T1000 (cell line): ENCODE measurements at places on chromosomes 1 and 21.

DNA sequence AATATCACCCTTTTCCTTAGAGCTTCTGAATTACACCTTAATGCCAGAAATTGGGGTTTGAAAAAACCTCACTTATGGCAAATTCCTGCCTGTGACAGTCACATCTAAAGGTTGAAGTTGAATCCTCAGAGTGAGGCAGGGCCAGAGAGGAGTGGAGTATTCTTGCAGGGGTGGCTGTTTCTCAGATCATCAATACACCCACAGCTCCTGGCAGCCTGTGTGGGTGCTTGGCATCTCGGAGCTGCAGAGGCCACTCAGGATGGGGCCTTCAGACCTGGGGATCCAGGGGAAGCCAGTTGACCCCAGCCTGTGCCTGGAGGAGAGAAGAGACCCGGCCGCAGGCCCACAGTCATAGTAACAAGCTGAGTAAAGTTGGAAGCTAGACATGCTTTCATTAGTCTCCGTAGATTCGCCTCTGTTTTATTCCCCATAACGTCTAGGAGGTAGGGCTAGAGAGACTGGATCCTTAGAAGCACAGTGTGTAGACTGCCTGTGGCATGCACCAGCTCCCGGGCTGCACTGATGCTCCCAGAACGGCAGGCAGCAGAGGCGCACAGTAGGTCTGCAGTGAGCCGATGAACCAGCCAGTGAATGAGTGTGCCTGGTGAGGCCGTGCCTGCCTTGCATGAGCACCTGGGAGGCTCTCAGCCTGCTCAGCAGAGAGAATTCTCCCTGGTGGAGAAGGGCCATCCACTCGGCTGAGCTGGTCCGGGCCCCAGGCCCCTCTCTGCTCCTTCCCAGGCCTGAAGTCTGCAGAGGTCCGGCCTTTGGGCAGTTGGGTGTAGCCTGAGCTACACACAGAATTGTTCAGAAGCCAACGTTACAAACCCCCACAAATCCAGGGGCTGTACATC is 42.9 kb downstream of the TFF3 start:
- DNase-seq = no peak

- DNase-seq = no peak
Measured at GRCh38 chr1:64310760-64311159, 107.3 kb downstream of the UBE2U start.

- DNase-seq = no peak
Measured at GRCh38 chr1:3598522-3599285, 12.6 kb downstream of the MEGF6 start.

GRCh38 chr1:212701910-212702309 is 2.3 kb upstream of the BATF3 start:
- no peak for DNase-seq

- no peak for DNase-seq
Measured at GRCh38 chr1:197143276-197143675, 3.2 kb downstream of the ASPM start.

- DNase-seq = no peak
Measured at GRCh38 chr1:17929224-17929623, 174.1 kb downstream of the ACTL8 start.

- DNase-seq = no peak
Measured at GRCh38 chr1:116819081-116819480, 64.9 kb downstream of the CD2 start.

DNA sequence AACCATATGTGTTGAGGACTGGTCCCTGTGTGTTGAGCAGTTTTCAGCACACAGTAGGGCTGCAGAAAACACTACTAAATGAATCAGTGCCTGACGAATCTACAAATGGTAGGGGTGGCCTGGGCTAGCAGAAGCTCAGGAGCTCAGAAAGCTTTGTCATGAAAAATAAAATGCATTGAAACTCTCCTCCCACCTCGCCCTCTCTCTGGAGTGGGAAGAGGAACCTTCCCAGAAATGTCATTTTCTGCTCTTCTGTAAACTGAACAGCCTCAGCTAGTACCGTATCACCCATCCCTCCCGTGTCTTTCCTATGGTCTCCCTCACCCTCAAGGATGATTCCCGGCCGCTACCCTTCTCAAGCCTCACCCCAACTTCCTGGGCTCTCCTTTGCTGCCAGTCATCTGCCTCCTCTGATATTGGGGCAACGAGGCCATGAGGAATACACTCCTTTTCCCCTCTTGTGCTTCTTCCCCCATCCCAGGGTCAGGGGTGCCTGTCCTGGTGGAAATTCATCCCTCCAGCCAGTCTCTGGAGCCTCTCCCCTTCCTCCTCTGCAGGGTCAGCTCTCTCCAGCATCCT is 734.5 kb downstream of the PTPRU start:
- no peak for DNase-seq

- no peak for DNase-seq
Measured at GRCh38 chr21:32334980-32335531, 36.4 kb downstream of the MRAP start.

DNA sequence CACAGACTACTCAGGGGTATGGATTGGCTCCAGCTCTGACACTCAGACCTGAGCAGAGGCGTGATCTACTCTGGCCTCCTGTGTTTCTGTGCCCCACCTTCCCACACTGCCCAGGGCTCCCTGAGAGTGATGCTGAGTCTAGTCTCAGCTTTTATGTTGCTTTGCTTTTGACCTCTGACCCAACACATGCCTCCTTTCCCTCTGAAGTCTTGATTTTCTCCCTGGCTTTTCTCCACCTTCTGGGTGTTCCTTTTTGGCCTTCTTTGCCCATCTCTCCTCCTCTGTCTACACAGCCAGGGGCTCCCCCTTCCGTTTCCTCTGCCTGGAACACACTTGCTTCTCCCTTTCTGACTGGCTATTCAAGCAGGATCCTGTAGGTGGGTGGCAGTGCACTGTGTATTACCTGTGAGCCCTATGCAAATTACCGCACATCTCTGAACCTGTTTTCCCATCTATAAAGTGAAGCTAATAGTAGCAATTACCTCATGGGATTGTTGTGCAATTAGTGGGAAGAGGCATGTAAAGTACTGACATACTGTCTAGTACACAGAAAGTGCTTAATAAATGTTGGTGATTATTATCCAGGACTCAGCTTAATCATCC is 13.7 kb upstream of the MEX3A start:
- no peak for DNase-seq

DNA sequence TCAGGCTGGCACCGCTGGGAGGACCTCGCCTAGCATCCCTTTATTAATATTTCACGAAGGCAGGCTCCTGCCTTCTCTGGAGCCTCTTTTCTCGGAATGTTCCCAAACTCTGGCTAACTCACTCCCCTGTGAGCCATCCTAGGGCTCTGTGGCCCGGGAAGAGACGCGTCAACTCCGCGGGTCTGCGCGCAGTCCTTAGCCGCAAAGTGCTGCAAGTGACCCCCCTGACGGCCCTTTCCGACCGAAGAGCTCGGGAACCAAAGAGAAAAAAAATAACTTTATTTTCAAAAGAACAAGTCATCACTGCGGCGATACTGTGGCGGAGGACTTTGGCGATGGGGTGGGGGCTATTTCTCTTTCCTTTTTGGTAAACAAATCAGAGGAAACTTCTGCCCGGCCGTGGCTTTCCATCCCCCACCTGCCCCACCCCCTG is 14.6 kb downstream of the NR5A2 start:
- no peak for DNase-seq

- DNase-seq = no peak
Measured at GRCh38 chr1:199226163-199226562, 587.3 kb downstream of the PTPRC start.

- no peak for DNase-seq
Measured at GRCh38 chr1:5142389-5142788, 488.0 kb downstream of the AJAP1 start.

DNA sequence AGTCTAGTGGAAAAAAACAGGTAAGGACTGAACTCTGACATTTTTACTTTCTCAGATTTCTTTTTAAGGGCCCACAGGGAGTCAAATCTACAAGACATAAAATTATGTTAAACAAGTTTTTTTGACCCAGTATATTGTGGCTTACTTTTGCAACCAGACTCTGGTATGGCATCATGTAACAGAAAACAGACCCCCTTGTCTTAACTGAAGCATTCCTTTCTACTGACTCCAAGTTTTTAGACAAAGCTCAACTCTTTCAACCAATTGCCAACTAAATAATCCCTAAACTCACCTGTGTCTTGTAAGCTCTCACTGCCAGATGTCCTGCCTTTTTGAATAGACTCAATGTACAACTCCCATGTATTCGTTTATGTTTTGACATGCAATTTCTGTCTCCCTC is 64.3 kb downstream of the FASLG start:
- no peak for DNase-seq

DNA sequence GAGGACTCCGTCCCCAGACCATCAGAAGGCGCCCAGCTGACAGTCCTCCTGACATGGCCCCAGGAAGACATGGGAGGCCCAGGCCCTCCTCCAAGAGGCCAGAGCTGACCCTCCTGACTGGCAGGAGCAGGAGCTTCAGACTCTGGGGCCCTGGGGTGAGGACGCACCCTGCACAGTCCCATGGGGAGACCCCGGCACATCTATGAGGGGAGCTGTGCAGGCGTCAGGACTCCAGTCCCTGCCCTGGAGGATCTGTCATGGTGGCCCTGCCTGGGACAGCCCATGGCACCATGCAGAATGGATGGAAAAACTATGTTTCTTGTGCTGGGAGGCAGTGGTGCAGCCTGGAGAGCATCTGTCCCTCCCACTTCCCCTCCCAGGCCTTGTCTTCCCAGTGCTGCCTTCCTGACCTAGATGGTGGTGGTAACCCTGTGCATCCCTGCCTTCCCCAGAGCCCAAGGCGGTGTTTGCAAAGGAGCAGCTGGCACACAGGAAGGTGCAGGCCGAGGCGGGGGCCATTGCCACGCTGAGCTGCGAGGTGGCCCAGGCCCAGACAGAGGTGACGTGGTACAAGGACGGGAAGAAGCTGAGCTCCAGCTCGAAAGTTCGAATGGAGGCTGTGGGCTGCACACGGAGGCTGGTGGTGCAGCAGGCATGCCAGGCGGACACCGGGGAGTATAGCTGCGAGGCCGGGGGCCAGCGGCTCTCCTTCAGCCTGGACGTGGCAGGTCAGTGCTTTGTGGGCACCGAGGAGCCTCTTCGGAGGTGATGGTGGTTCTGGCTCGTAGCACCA is 41.9 kb downstream of the OBSCN start:
- no peak for DNase-seq

DNA sequence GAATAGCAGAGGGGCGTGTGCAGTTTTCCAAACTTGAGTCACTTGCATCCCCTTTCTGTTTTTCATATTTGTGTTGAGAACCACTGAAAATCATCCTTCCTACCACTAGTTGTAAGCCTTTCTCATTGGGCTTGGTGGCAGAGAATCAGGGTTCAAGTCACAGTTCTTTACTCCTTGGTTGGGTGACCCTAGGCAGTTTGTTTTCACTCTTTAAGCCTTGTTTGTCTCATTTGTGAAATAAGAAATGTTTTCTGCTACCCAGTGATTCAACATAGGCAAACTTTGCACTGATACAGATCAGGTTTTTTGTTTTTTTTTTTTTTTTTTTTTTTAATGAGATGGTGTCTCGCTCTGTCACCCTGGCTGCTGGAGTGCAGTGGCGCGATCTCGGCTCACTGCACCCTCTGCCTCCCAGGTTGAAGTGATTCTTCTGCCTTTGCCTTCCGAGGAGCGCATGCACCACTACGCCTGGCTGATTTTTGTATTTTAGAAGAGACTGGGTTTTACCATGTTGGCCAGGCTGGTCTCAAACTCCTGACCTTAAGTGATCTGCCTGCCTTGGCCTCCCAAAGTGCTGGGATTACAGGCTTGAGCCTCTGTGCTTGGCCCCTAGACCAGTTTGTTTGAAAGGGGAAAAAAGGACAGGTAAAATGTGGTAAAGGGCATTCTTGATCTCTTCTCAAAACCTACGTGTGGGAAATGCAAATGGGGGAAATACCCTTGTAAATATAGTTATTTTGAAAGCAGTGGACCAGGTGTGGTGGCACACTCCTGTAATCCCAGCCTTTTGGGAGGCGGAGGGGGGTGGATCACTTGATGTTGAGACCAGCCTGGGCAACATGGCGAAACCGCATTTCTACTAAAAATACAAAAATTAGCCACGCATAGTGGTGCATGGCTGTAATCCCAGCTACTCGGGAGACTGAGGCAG is 3.2 kb downstream of the CLIC4 start:
- no peak for DNase-seq

GRCh38 chr21:44766818-44767354 is 34.7 kb downstream of the UBE2G2 start:
- no peak for DNase-seq

DNA sequence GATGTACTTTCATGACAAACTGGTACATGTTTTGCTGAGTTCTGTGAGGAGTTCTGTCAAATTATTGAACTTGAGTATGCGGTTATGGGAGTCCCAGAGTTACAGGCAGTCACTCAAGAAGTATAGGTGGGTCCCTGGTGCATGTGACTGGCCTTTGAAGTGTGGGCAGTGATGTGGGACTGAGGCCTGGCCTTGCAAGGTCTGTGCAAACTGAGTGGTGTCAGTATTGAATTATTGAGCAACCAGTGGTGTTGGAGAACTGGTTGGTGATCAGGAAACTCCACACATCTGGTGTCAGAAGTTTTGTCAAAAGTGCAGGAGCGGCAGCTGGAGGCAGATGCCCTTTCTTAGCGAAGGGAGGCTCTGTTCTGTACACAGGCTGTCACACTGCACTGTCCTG is 5.2 kb downstream of the ZNF678 start:
- no peak for DNase-seq

GRCh38 chr1:206709772-206710459 is 25.2 kb downstream of the MAPKAPK2 start:
- no peak for DNase-seq

DNA sequence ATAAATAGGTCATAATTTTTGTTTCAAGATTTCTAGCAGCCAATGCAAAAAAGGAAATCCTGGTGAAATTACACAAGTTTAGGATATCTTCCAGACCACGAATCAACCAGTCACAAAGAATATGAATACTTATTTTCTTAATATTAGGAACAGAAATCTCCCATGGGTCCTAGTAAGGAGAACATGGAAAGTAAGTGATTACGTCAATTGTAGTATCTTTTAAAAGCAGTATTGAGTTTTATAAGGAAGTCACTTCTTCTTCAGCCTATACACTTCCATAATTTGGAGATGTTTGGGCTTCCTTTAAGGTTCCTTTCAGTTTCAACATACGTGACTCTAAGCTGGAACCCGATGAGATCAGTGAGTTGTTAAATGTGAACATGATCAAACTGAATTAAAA is 534.5 kb downstream of the USP25 start:
- no peak for DNase-seq

- DNase-seq = no peak
Measured at GRCh38 chr1:209585672-209586071, 2.2 kb downstream of the CAMK1G start.

GRCh38 chr21:35593000-35593502 is 467.3 kb downstream of the SETD4 start:
- no peak for DNase-seq

GRCh38 chr1:221816899-221817298 is 75.0 kb upstream of the DUSP10 start:
- no peak for DNase-seq

- no peak for DNase-seq
Measured at GRCh38 chr1:86436041-86436440, 12.1 kb downstream of the CLCA2 start.
